ENCODE measurements at places on chromosomes 2 and 18. TPM values are rescaled to one million over a fixed set of nuclear protein-coding genes. Genes with fewer than 3 reads are reported as not detected.
A peak's percentile ranks its signal among the peaks of the same experiment; 100 is the strongest.

Gene PLCL1
- 0.12 TPM for total RNA-seq

Gene RNF103
- 18.4 TPM for total RNA-seq

Gene FN1
- 636 TPM for total RNA-seq

Gene COQ10B
- 21.3 TPM for total RNA-seq

Gene HS1BP3
- total RNA-seq: 25.1 TPM

Gene DSG1
- not detected for total RNA-seq

Gene SMAD4
- 75.8 TPM for total RNA-seq

GRCh38 chr2:7620255-7620654 lies 703.0 kb downstream of the RNF144A start:
- DNase-seq: peak; percentile 42

- DNase-seq: no peak
These were observed 824.2 kb downstream of the PLCL1 start for GRCh38 chr2:198628596-198628995.

DNA sequence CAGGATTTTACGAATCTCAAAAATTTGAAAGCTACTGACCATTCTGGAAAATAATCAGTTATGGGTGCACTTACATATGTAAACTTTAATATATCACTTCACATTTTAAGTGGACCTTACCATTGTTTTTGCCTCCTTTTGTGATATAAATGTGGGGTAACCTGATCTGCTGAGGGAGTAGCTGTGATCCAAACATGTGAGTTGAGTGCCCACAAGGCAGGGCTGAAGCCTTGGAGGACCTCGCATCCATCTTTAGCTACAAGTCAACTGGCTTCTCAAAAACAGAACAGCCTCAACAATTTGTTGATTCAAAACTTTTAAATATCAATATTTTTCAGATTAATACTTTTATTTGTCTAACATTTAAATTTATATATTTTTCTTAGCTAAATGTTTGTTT lies 178.2 kb downstream of the PLCL1 start:
- no peak for DNase-seq

DNA sequence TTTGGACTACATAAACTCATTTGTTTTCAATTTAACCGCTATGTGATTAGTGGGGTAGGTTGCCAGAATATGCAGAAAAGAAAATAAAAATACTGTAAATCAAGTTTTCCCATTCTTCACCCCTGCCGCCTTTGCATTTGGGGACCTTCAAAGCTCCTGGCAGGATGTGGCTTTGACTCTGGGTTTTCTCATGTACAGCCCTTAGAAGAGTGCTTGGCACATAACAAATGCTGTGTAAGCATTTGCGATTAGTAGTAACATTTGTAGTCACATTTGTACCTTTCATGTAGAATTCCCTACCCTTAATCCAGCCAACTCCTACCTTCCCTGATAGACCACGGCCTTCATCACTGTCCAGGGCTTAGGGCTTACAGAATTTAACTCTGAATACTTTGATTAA lies 262.6 kb downstream of the MREG start:
- DNase-seq: no peak

DNA sequence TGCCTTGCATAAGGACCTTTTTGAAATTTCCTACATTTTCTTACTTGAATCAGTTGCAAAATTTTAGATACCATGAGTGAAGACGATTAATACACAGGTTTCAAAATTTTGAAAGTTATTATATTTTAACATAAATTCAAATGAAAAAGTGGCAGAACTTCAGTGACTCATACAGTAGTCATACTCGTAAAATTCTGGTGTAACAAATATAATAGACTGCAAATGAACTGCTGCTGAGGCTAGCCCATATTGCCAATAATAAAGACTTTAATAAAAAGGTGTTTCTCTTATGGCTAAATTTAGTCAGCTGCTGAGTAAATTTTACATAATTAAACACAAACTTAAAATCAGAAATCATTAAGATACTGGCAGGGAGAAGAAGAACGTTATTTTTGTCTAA lies 36.9 kb downstream of the MSH6 start:
- peak; percentile 47 for DNase-seq

- peak; percentile 67 for DNase-seq
These were observed 910.4 kb upstream of the GYPC start for GRCh38 chr2:125745514-125745913.

DNA sequence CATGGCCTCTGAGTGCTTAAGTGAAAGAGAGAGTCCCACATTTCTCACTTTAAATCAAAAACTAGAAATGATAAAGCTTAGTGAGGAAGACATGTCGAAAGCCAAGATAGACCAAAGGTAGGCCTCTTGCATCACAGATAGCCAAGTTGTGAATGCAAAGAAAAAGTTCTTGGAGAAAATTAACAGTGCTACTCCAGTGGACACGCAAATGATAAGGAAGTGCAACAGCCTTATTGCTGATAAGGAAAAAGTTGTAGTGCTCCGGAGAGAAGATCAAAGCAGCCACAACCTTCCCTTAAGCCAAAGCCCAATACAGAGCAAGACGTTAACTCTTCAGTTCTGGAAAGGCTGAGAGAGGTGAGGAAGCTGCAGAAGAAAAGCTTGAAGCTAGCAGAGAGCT lies 32.1 kb downstream of the PSMD1 start:
- DNase-seq: no peak

DNA sequence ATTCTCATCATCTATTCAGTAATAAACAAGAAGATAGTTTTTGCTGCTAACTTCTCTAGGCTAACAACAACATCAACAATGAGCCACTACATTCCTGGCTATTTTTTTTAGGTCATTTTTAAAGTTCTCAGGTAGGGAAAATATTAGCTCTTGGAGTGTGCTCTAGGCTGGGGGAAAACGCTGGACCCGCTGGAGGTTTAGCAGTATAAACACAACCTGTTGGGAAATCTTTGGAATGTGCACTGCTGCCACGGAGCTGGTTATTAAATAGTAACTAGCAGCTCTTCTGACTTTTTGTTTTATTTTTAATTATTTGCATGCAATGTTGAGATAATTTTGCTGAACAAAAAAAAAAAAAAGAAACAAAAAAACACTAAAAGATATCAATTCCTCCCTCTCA lies 892.1 kb upstream of the ACVR2A start:
- DNase-seq: no peak

- no peak for DNase-seq
These were observed 57.9 kb upstream of the EPAS1 start for GRCh38 chr2:46239175-46239846.

DNA sequence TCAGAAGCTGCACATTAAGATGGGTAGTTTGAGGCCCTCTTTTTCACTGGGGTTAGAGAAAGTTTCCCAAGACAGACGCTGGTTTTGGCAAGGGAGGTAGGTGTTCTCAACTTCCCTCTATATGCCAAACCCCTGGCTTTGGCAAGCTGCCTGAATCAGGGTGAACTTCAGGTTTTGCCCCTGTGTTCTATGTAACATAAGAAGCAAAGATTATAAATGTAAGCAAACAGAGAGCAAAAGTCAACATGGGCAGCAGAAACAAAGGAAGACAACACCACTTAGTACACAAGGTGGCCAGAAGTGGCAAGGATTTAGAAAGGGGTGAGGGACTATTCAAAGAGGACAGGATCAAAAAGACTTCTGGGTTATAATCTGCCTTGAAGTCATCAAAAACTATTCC lies 70.5 kb upstream of the TFCP2L1 start:
- DNase-seq: no peak

- DNase-seq: no peak
These were observed 73.6 kb downstream of the ACOXL start for GRCh38 chr2:110805894-110806452.

DNA sequence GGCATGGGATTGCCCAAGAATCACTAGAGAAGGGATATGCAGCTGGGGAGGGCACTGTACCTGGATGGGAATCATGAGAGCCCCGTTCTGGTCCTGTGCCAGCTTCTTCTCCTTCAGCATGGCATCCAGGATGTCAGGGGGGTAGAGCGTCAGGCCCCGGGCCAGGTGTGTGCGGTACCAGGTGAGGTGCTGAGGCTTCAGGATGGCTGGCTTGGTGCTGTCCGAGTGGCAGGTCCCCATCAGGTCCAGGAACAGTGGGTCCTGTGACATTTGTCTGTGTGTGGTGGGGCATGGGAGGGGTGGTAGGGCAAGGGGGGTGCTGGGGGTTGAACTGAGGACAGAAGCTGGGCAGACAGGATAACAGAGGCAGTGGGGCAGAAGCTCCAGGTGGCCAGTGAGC lies 13.2 kb downstream of the CFAP65 start:
- no peak for DNase-seq

DNA sequence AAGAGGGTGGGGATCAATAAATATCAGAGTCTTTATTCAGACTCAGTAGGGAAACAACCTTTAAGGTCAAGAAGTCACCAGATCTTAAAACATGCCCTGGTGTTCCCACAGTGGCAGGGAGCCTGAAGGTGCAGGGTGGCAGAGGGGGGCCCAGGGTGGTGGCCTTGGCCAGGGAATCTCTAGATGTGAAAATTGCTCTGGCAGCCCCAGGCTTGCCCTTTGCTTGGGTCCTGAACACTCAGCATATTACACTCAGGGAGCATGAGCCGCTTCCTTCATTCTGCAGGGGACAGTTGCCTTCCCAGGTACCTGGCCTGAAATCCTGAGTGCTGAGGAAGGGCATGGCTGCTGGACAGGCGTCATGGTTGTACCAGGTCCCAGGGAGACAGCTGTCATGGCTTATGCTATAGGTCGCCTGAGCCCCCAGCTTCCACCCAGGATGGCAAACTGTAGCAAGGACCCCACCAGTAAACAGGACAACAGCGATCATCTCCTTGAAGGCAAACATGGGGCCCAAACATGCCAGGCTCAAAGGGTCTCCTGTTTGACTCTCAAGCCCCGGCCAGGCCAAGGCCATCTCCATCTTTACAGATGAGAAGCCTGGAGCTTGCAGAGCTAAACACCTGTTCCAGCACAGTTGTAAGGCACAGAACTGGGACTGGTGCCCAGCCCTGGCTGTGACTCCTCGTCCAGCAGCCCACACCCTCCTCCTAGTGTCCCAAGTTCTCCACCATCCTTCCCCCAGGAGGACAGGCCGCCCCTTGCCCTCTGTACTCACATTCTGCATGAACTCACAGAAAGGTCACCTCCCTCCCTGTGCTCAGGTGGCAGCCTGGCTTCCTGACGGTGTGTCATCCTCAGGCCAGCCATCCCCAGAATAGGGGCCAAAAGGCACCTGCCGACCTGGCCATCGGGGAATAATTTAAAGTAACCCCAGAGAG lies 14.6 kb downstream of the ABCG8 start:
- no peak for DNase-seq

GRCh38 chr2:239238381-239238780 lies 162.4 kb downstream of the HDAC4 start:
- DNase-seq: no peak

- peak; percentile 18 for DNase-seq
These were observed 879.0 kb downstream of the CBLN2 start for GRCh38 chr18:71665131-71665530.

- no peak for DNase-seq
These were observed 187.6 kb downstream of the PTPRM start for GRCh38 chr18:7754725-7755181.

DNA sequence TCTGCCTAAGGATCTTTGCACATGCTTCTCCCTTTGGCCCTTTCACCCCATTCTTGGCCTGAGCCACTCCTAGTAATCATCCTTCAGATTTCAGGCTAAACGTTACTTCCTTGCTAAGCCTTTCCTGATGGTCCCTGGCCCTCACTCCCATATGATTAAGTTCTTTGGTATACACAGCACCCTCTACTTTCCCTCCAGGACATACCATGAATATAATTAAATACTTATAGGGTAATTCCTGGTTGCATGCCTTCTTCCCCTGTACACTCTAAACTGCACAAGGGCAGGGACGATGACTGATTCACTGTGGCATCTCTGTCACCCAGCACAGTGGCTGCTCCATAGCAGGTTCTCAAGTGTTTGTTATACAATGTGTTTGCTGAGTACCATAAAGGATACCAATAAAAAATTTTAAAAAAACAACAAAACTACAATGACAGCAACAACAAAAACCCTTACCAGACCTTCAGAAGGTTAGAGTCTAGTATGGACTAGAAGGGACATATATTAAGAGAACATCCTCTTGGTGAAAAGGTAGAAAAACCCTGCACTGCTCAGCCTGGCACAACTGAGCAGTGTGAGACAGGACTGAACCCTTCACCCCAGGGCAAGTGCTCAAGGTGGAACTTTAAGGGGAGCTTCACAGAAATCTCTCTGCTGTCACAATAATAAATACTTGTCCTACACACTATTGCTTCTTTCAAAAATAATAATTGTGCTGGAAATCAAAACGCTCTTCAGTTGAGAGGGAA lies 76.2 kb downstream of the AAK1 start:
- DNase-seq: peak; percentile 11

DNA sequence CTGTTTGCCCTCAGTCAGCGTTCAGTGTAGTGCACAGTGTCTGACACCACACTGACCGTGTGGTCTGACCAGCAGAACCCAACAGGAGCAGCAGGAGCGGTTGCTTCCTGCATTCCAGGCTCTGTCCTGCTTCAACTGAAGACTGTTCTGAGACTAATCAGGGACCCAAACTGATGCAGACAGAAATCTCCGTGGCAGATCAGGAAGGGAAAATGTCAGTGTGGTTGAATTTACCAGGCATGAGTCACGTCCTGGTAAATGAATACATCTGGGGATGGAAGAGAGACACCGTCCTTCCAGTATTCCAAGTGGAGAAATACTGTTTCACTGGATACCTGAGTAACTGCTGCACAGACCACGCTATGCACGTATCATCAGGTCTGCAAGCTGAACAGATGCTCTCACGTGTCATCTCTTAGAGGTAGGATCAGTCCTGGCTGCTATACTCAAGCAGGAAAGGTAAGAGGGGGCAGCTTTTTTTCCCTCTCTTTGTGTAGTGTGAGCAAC lies 223.6 kb upstream of the EPAS1 start:
- DNase-seq: peak; percentile 77

- no peak for DNase-seq
These were observed 47.9 kb downstream of the RAB3GAP1 start for GRCh38 chr2:135099802-135100483.
